Lung (tissue), 17 donors: ENCODE measurements at places on chromosomes 2 and 18. TPM values are rescaled to one million over a fixed set of nuclear protein-coding genes. Genes with fewer than 3 reads are reported as not detected.

DNA sequence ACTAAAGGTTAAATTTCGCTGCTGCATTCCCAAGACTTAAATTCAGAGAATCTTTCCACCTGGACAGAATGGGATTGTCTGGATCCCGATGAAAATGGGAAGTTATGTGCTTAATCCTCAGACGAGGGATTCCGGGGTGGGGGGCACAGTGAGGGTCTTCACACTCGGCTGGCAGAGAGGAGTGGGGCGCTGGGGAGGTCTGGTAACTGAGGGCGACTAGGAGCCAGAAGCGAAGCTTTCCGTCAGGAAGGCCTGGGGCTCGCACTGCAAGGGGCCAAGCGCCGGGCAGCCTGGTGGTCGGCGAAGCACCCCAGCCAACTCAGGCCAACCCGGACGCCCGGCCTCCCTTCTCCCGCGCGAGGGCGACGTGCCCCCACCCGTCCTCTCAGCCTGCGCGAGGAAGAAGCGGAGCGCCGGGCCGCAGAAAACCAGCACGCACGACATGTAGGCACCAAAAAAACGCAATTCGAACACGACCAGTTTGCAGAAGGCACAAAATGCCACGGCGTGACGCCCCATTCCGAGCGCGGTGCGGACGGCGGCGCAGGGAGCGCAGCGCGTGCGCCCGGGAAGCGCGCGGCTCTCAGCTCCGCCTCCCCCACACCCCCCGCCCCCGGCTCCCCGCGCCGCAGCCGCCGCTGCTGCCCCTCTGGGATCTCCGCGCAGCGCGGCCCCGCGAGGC is 188.1 kb downstream of the ZEB2 start:
- DNase-seq: peak; percentile 91
- no peaks in the 10 kb centered on the region for H3K36me3 ChIP-seq

DNA sequence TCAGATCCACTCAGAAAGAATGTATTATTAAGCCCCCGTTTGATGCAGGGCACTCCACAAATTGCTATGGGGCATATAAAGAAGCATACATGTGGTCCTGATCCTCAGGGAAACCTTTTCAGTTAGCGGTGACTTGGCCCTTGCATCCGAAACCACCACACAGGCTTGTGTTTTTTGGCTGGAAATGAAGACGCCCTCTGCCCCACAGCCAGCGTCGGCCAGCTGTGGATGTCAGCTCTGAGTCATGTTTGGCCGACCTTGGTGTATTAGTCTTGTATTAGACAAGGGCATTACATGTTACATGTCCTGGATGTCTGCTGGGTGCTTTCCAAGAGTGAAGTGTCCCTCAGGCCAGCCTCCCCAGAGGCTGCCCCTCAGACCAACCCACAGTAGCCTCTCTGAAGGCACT is 107.6 kb upstream of the MAP3K20 start:
- H3K4me3 ChIP-seq: no peak overlapping the region
- no peaks in the 10 kb centered on the region for H3K27me3 ChIP-seq
- H3K27ac ChIP-seq: peak overlapping the region; percentile 47
- DNase-seq: peak; percentile 54
- peaks cover 10% of the 10 kb centered on the region for H3K4me1 ChIP-seq

GRCh38 chr18:79587226-79587741 is 92.3 kb upstream of the CTDP1 start:
- peaks cover 39% of the 10 kb centered on the region for H3K4me1 ChIP-seq
- no peaks in the 10 kb centered on the region for H3K27me3 ChIP-seq
- H3K27ac ChIP-seq: no peak overlapping the region
- DNase-seq: no peak
- H3K4me3 ChIP-seq: no peak overlapping the region

DNA sequence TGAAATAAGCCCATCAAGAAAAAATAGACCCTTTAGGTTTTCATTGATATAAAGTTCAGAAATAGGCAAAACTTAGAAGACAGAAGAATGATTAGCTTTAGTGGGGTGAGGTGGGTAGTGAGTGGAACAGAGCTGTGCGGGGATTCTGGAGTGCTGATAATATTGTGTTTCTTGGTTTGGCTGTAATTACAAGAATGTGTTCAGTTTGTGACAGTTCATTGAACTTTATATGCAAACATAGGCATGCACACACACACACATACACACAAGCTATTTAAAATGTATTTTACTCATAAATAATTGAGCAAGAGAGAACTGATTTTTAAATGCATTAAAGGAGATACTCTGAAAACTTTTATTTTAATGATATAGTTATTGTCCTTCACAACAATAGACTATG is 17.1 kb downstream of the ARHGAP15 start:
- H3K27me3 ChIP-seq: no peaks in the 10 kb centered on the region
- no peak overlapping the region for H3K27ac ChIP-seq
- DNase-seq: peak; percentile 72
- no peak overlapping the region for H3K4me3 ChIP-seq
- H3K36me3 ChIP-seq: no peaks in the 10 kb centered on the region

- H3K36me3 ChIP-seq: no peaks in the 10 kb centered on the region
- H3K4me3 ChIP-seq: no peak overlapping the region
- no peak overlapping the region for H3K27ac ChIP-seq
Observed at GRCh38 chr2:216985658-216986141, 125.8 kb upstream of the TNP1 start.

DNA sequence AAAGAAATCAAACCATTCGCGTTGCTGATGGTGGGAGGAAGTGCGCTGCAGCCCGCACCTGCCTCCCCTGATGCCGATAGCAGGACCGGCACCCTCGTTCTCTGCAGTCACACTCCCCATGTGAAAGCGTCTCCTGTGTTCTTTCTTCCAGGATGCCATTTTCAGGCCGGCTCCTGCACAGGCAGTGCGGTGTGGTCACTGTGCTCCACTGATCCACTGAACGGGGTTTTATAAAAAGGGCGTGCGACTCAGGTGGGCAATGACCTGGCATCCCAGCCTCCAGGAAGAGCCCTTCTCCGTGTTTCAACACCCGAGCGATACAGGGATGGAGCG is 88.3 kb upstream of the SNTG2 start:
- no peak overlapping the region for H3K4me3 ChIP-seq
- no peak for DNase-seq
- H3K4me1 ChIP-seq: no peaks in the 10 kb centered on the region

DNA sequence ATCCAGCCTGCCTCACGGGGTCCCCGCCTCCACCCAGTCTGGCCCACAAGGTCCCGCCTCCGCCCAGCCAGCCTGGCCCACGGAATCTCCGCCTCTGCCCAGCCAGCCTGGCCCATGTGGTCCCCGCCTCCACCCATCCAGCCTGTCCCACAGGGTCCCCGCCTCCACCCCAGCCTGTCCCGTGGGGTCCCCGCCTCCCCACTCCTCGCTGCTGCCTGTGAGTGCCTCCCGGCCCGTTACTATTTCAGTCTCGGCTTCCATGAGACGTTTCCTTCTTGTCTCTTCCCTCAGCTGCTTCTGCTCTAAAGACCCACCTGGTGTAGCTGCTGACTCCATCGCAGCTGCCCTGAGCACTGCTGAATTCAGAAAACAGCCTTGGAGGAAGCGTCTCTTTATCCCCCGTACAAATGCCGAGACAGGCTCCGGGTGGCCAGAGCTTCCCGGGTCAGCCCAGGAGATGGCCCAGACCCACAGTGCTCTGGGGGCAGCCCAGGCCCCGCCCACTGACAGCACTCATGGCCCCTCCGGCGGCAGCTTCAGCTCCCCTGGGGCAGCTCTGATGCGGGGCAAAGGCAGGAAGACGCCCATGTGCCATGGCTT is 69.8 kb downstream of the NFATC1 start:
- H3K4me3 ChIP-seq: no peak overlapping the region
- DNase-seq: peak; percentile 35
- H3K27ac ChIP-seq: peak overlapping the region; percentile 7
- peaks cover 26% of the 10 kb centered on the region for H3K36me3 ChIP-seq
- H3K4me1 ChIP-seq: peaks cover 4% of the 10 kb centered on the region

DNA sequence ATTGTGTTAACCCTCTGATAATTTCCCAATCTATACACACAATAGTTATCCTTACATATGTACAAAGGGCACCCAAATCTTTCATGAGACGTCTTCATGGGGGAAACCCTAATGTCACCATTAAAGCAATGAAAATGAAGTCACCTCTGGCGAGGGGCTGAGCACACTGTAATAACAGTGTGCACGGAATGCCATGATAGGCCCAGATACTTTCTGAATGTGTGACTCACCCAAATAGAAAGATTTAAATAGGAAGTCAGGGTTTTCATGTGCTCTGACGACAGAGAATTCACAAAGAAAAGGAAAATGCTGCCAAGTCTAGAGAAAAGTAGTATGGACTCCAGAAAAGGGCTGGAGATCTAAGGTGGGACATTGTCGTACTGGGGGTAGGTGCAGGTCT is 128.3 kb downstream of the SATB2 start:
- no peak for DNase-seq
- H3K27me3 ChIP-seq: no peaks in the 10 kb centered on the region
- no peak overlapping the region for H3K4me3 ChIP-seq

GRCh38 chr2:148517296-148517695 is 127.3 kb upstream of the EPC2 start:
- H3K27ac ChIP-seq: no peak overlapping the region
- DNase-seq: no peak
- H3K27me3 ChIP-seq: no peaks in the 10 kb centered on the region
- no peaks in the 10 kb centered on the region for H3K36me3 ChIP-seq
- H3K4me3 ChIP-seq: no peak overlapping the region

DNA sequence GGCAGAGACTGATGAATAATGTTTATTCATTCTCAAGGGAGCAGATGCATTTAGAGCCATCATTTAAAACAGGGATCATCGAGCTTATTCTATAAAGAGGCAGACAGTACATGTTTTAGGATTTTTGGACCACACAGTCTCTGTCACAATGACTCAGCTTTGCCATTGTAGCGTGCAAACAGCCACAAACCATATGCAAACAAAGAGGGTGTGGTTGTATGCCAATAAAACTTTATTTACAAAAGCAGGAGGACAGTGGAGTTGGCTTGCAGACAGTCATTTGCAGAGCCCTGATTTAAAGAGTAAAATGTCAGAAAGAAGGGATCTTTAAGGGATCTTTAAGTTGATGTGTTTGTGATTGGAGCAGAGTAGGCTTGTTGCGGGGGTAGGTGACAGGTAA is 51.5 kb downstream of the SMIM21 start:
- no peak overlapping the region for H3K4me3 ChIP-seq
- H3K36me3 ChIP-seq: no peaks in the 10 kb centered on the region
- no peaks in the 10 kb centered on the region for H3K27me3 ChIP-seq
- H3K4me1 ChIP-seq: peaks cover 1% of the 10 kb centered on the region
- DNase-seq: no peak

DNA sequence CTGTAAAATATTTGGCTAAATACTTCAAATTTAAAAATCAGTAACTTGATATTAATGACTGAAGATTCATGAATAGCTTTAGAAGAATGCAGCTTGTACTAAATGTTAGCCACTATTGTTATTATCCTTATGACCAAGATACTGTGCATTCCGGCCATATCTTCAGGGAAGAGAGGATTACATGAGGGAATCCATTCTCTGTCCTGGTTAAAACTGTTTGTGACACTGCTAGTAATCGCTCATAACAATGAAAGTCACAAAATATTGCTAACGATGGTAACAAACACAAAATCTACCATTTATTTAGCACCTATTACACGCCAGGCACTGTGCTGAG is 217.7 kb downstream of the PRKCE start:
- no peak overlapping the region for H3K4me3 ChIP-seq
- H3K36me3 ChIP-seq: no peaks in the 10 kb centered on the region
- H3K27me3 ChIP-seq: no peaks in the 10 kb centered on the region
- DNase-seq: no peak
- peaks cover 15% of the 10 kb centered on the region for H3K4me1 ChIP-seq

DNA sequence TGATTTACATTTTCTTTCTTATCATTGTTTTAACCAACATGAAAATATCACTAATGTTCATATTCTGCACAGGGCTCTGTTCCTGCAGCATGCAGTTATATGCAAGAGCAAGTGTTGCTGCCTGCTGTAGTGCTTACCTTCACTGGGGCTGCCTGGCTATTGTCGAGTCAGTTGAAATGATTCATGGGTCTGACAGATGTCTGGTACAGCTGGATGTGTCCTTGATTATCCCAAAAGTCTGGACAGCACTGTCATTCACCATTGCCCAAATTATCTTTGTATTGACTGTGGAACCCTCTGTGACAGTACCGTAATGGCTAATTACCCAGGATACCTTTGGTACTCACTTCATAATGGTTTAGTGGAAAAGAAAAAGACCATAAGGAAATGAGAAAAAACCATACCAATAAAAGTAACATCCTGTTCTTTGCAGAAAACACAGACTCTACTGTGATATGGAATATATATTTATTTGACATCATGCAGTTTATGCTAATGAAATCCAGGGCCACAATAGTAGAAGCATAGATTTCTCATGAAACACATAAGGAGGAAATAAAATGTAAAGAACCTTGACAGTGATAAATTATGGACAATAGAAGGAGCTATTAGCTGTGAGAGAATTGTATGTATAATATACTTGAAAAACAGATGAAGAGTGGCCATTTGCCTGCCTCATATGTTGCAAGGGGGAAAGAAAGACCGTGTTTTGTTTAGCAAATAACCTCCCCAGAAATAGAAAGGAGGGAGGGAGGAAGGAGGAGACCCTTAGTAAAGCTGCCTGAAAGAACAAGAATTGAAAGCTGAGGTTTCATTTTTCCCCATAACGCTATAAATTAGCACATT is 249.8 kb upstream of the ATP5MC3 start:
- no peaks in the 10 kb centered on the region for H3K27me3 ChIP-seq
- H3K4me1 ChIP-seq: no peaks in the 10 kb centered on the region
- H3K27ac ChIP-seq: no peak overlapping the region
- no peak overlapping the region for H3K4me3 ChIP-seq
- no peaks in the 10 kb centered on the region for H3K36me3 ChIP-seq

DNA sequence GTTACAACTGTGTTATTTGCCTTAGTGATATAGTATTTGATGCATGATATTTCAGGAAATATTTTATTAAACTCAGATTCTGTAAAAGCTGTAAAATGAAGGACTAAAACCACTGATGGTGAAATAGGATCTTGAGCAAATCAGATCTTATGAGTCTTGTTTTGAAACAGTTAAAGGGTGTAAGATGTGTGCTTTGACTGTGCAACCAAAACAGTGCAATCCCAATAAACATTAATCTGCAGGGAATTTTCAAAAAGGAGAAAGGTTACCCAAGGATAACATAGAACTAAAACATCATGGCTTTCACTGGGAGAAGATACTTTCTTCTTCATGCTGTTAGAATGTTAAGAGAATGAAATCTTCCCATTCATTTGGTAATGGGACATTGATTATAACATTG is 378.7 kb downstream of the PARD3B start:
- H3K27ac ChIP-seq: no peak overlapping the region
- H3K27me3 ChIP-seq: no peaks in the 10 kb centered on the region
- no peak overlapping the region for H3K4me3 ChIP-seq
- H3K4me1 ChIP-seq: no peaks in the 10 kb centered on the region
- H3K36me3 ChIP-seq: no peaks in the 10 kb centered on the region

GRCh38 chr2:74501335-74502071 is 2.1 kb upstream of the LBX2 start:
- DNase-seq: no peak
- H3K36me3 ChIP-seq: peaks cover 5% of the 10 kb centered on the region
- H3K27me3 ChIP-seq: peaks cover 78% of the 10 kb centered on the region
- no peak overlapping the region for H3K27ac ChIP-seq

Gene EFEMP1
- 205 TPM for total RNA-seq

Gene GPR35
- 4.4 TPM for total RNA-seq

Gene POTEI
- 4.0 TPM for total RNA-seq

Gene SLC16A14
- total RNA-seq: 5.2 TPM
